AG09319 (cell line): ENCODE measurements at places on chromosomes 12 and 14.

GRCh38 chr14:64704143-64704742, at the start of gene PLEKHG3:
TSS of gene PLEKHG3 (plus strand) at chr14:64704424. CDS start at chr14:64727632, 23,208 bp downstream.
- no peak for DNase-seq

DNA sequence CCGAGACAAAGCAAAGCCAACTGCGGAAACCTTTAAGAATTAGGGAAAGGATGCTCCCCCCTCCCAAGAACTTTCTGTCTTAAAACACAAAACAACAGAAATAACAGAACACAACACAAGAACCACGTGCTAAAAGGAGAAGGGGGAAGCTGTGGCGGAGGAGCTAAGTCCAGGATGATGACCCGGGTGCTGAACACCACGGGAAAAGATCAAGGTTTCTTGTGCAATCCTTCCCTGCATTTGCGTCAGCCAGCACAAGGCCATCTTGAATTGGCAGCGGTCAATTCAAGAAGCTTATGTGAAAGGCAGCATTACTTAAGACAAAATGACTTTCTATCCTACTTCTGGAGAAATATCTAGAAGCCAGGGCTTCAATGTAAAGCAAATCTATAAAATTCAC, 11.0 kb upstream of the CREBL2 start:
- no peak for DNase-seq

DNA sequence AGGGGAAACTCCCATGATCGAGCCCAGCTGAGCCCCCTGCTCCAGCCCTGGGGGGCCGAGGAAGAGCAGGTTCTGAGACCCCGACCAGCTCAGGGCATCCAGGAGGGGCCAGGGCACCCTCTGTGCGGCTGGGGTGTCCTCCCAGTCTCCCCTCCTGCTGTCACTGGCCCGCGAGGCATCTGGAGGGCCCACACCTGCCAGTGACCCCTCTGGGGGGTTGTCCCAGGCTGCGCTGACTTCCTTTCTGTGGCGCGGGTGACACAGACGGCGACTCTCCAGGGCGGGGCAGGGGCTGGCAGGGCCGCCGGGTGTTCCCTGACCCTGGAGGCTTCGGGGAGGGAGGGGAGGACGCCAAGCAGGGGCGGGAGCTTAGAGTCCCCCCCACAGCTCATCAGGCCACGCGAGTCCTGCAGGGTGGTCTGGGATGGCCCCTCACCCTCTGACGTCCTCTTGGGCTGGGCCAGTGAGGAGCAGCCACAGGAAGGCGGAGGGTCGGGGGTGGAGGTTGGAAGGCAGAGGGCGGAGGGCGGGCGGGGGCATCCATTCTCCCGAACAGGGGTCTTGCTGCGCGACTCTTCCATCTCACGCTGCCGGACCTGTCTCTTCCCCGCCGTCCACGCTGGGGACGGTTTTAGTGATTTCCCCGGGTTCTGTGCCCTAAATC, 38.6 kb upstream of the FBRSL1 start:
- no peak for DNase-seq

DNA sequence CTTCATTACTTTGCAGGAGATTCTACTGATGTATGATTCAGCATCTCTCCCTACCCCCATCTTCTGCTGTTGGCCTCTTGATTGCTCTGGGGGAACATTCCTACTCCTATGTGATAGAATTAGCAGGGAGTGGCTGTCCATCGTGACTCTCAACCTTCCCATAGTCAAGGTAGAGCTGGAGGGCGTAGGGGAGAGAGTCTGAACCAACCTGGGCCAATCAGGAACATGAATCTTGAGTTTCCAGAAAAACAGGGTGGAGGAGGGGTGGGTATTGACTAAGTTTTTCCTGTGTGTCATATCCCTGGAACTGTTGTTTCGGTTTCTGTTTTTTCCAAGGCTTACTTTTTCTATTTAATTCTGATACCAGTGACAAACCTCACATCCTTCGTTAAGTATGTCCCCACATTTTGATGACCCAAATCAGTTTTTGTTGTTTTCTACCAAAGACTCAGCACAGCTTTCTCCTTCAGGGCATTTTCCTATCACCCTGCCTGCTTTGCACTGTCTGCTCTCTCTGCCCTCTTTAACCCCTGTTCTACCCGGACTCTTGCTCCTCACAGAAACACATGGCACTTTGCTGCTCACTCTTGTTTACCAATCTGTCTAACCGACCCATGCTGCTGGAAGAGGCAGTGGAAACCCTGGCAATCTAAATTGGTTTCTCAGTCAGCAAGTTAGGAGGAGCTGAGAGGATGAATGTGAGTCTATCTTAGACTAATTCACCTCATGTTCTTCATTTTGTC, 1428.3 kb downstream of the AACS start:
- DNase-seq: no peak

DNA sequence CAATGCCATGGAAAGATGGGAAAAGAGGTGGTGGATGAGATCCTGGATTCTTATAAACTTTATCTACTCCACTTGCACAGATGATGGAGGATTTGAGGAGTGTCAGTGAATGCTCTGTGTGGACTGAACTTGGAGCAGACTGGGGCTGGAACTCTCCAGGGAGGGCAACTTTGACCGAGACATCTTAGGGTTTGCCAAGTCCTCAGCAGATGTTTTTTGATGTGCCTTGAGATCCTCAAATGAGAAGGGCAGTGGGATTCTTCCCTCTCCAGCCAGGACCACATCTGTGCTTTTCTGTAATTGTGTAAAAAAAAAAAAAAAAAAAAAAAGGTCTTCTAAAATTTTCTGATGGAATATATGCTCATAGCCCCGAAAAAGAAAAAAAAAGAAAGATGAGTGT, 23.0 kb upstream of the MYL2 start:
- no peak for DNase-seq

DNA sequence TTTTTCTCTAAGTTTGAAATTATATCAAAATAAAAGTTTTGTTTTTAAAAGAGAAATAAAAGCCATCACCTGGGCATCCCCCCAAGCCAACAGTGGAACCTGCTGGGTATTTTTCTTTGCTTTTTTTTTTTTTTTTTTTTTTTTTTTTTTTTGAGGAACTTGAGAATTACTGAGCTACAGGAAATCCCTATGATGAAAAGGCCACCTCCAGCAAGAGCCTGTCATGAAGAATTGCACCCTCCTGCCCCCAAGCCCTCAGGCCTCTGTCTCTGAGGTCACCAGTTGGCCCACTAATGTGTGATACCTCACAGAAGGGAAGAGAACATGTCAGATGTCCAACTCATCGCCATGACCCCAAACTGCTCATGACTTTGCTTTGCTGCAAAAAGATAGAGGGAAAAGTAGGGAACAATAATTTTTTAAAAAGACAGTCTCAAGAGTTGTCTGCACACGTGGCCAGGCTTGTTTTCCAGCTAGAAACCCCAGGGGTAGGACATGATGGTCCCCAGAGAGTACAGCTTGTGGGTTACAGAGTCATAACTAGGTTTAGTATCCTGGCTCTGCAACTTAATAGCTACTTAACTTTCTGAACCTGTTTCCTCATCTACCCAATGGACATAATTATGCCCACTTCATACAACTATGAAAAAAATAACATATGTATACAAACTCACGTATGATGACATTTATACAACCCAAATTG, 124.3 kb upstream of the EGLN3 start:
- no peak for DNase-seq

DNA sequence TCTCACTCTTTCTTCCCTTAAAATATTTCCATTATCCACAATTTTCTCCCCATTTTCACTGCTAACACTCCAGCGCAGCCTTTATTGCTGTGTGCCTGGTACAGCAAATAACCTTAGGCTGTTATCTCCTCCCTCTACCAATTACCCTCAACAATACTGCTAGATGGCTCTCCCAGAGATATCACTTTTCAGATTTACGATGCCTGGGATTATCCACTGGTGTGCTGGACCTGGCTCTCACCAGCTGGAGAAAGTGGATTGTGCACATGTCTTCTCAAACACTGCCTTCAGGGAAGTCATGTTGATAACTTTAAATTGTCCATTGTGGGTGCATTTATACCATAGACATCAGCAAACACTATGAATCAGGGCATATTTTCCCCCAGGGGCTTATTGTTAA, 101.9 kb upstream of the ADAMTS20 start:
- DNase-seq: no peak

- DNase-seq: no peak
Observed at GRCh38 chr14:38989922-38990546, 113.0 kb downstream of the SEC23A start.

DNA sequence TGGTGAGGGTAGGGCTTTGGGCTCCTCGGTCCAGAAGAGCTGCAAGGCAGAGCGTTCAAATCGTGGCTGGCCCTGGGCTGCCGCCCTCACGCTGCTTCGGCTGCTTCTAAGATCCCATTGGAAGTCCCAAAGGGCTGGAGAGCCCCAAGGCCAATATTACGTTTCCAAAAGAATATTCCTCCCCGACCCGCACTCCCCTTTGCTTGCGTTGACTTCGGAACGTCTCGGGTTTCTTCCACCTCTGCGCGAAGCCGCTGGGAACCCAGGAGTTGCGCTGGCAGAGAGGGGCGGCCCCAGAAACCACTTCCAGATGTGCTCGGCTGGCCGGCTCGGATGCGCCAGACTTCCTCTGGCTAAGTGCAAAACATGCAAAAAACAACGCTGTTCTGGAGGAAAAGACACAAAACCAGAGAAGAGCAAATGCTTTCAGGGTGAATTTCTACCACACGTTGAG, at the start of gene GLT8D2:
GLT8D2 (minus strand) TSS at position 285 of the 454 bp plus-strand sequence. CDS start 30,539 bp downstream, outside the sequence.
- DNase-seq: peak; percentile 83

DNA sequence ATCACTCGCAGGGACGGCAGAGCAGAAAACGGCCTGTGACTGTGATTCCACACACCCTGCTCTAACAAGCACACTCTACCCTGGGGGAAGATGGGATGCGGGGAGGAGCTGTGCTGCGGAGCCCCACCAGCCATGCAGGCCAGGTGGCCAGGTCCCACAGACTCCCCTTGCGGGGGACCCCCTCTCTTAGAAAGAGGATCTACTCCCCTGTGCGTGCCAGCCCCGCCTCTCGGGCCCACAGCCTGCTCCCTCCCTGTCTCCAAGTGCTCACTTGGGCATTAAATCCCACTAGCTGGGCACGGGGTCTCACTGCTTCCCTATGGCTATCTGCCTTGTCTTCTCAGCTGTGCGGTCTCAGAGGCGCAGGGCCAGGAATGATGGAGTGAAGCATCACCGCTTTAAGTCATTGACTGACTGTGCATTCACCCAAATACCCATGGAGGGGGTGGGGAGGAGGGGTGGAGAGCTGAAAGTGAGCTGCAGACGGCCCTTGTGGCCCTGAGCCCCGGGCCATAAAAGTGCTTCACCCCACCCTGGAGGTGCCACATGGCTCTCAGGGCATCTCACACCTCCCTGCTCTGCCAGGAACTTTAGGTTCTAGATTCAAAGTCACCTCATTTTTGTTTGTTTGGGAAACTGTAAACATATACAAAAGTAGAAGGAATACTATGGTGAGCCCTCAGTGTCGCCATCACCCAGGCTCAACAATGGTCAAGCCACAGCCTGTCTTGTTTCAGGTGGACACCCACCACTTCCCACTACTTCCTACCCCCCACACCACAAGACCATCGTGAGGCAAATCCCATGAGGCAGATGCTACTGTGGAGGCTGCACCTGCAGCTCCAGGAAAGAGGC, 9.4 kb downstream of the STX2 start:
- DNase-seq: no peak
